ENCODE measurements at places on chromosomes 16 and 17. TPM values are rescaled to one million over a fixed set of nuclear protein-coding genes. Genes with fewer than 3 reads are reported as not detected.

TNFSF13 gene
- total RNA-seq: 0.11 TPM

SMIM22 gene
- total RNA-seq: not detected

PLK1 gene
- total RNA-seq: 1.6 TPM

C16orf92 gene
- total RNA-seq: not detected

GAS2L2 gene
- not detected for total RNA-seq

KRTAP17-1 gene
- total RNA-seq: not detected

SLC16A6 gene
- 0.21 TPM for total RNA-seq

ODAD4 gene
- 0.57 TPM for total RNA-seq

GUCY2D gene
- not detected for total RNA-seq

DPEP2 gene
- total RNA-seq: 0.05 TPM

TLCD2 gene
- 1.7 TPM for total RNA-seq

CCL7 gene
- total RNA-seq: not detected

MT1F gene
- not detected for total RNA-seq

EMP2 gene
- total RNA-seq: 53.0 TPM

PRSS22 gene
- not detected for total RNA-seq

TNFRSF17 gene
- not detected for total RNA-seq

RGS11 gene
- total RNA-seq: 4.0 TPM

NPW gene
- 0.83 TPM for total RNA-seq

KRT33A gene
- not detected for total RNA-seq

SCGB1C2 gene
- 1.1 TPM for total RNA-seq

PPP1R1B gene
- total RNA-seq: not detected

KRTAP9-2 gene
- not detected for total RNA-seq

C17orf100 gene
- 0.31 TPM for total RNA-seq

MPV17L gene
- total RNA-seq: not detected

ASGR1 gene
- total RNA-seq: 0.13 TPM

IKZF3 gene
- not detected for total RNA-seq

RABEP2 gene
- 36.6 TPM for total RNA-seq

RDM1 gene
- total RNA-seq: not detected

TBC1D24 gene
- total RNA-seq: 27.6 TPM

ZNF286A gene
- 55.3 TPM for total RNA-seq

DNAH3 gene
- total RNA-seq: 0.05 TPM

TBC1D3I gene
- 0.13 TPM for total RNA-seq

NPB gene
- total RNA-seq: 1.3 TPM

ITGAD gene
- total RNA-seq: not detected

NAE1 gene
- total RNA-seq: 57.6 TPM

MYH2 gene
- 32.5 TPM for total RNA-seq

TSPOAP1 gene
- not detected for total RNA-seq

GAST gene
- not detected for total RNA-seq

SUPT6H gene
- total RNA-seq: 38.3 TPM

PRR29 gene
- 0.26 TPM for total RNA-seq

ZP2 gene
- total RNA-seq: not detected

ZNF597 gene
- total RNA-seq: 2.9 TPM

KRT32 gene
- not detected for total RNA-seq

OR1F1 gene
- total RNA-seq: not detected

TAOK2 gene
- 75.7 TPM for total RNA-seq

SLC52A1 gene
- not detected for total RNA-seq

KRTAP9-6 gene
- total RNA-seq: not detected

ADAD2 gene
- not detected for total RNA-seq

CD7 gene
- 1.4 TPM for total RNA-seq

C1QTNF8 gene
- total RNA-seq: not detected

HGS gene
- total RNA-seq: 123 TPM

ALOX15B gene
- total RNA-seq: not detected

TEX19 gene
- total RNA-seq: 0.80 TPM

SBK1 gene
- total RNA-seq: 3.7 TPM

MLX gene
- 41.1 TPM for total RNA-seq

OR1A1 gene
- total RNA-seq: not detected

Data from myocyte (in vitro differentiated cells).